ENCODE measurements at places on chromosomes 1 and 21. TPM values are rescaled to one million over a fixed set of nuclear protein-coding genes. Genes with fewer than 3 reads are reported as not detected.

DNA sequence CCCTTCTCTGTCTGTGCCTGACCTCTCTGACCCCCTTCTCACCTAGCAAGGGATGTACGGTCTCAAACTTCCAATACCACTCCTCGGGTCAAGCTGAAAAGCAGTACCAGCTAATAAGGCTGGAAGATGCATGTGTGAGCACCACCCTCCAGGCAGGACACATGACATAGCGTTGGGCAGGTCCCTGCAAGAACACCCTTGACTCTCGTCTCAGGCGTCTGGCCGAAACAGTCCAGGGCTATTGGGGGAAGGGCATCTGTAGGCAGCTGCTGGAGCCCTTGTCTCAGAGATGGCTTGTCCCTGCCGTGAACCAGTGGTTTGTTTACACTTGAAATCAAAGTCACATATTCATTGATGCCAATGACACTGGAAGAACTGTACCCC is 56.5 kb downstream of the CD46 start:
- no peaks in the 10 kb centered on the region for H3K27me3 ChIP-seq
- H3K4me1 ChIP-seq: 0 out of 2 replicates have a peak, but pooled peaks cover 3% of the 10 kb centered on the region
- H3K4me3 ChIP-seq: no peak overlapping the region
- H3K36me3 ChIP-seq: no peaks in the 10 kb centered on the region

DNA sequence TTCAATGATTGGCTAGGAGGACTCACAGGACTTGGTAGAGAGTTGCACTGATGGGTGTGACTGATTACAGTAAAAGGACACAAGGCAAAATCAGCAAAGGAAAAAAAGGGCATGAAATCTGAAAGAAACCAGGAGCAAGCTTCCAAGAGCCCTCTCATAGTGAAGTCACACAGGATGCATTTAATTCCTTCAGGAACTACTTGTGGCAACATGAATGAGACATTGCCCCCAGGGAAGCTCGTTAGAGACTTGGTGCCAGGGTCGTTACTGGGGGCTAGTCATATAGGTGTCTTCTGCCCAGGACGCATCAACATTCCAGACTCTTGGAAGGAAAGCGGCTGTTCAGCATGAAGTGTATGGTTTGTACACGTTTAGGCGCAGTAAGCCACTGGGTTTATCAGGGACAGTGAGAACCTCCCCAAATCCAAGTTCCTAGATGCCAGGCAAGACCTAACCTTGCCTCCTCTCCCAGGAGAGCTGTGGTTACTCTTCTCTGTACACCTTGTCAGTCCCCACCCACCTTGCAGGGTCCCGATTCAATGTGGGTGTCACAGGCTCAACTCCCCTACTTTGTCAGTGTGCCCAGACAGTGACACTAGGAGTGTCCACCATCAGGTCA is 26.0 kb upstream of the C2CD2 start:
- no peaks in the 10 kb centered on the region for H3K4me1 ChIP-seq
- H3K27ac ChIP-seq: no peak overlapping the region
- H3K4me3 ChIP-seq: no peak overlapping the region
- no peak for DNase-seq
- H3K27me3 ChIP-seq: no peaks in the 10 kb centered on the region
- H3K36me3 ChIP-seq: no peaks in the 10 kb centered on the region

GRCh38 chr1:70247122-70247521 is 25.9 kb downstream of the SRSF11 start:
- H3K36me3 ChIP-seq: peaks cover 90% of the 10 kb centered on the region
- no peaks in the 10 kb centered on the region for H3K27me3 ChIP-seq
- H3K4me3 ChIP-seq: no peak overlapping the region
- no peak for DNase-seq
- no peaks in the 10 kb centered on the region for H3K4me1 ChIP-seq

DNA sequence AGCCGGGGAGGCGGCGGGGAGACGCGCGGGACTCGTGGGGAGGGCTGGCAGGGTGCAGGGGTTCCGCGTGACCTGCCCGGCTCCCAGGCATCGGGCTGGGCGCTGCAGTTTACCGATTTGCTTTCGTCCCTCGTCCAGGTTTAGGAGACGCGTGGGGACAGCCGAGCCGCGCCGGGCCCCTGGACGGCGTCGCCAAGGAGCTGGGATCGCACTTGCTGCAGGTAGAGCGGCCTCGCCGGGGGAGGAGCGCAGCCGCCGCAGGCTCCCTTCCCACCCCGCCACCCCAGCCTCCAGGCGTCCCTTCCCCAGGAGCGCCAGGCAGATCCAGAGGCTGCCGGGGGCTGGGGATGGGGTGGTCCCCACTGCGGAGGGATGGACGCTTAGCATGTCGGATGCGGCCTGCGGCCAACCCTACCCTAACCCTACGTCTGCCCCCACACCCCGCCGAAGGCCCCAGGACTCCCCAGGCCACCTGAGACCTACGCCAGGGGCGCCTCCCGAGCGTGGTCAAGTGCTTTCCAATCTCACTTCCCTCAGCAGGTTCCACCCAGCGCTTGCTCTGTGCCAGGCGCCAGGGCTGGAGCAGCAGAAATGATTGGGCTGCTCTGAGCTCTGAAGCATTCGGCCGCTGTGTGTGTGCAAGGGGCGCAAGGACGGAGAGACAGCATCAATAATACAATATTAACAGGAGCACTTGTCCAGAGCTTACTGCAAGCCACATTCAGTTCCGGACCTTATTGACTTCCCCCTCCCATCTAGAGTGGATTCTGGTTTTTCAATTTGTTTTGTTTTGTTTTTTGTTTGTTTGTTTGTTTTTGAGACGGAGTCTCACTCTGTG is 10.3 kb downstream of the SIM2 start:
- H3K27me3 ChIP-seq: peaks cover 56% of the 10 kb centered on the region
- no peak for DNase-seq
- H3K4me3 ChIP-seq: peak overlapping the region; percentile 57
- peaks cover 36% of the 10 kb centered on the region for H3K4me1 ChIP-seq

- H3K4me3 ChIP-seq: no peak overlapping the region
- no peak for DNase-seq
- H3K4me1 ChIP-seq: peaks cover 16% of the 10 kb centered on the region
- no peaks in the 10 kb centered on the region for H3K36me3 ChIP-seq
- H3K27ac ChIP-seq: no peak overlapping the region
- H3K27me3 ChIP-seq: peaks cover 12% of the 10 kb centered on the region
Observed at GRCh38 chr1:18951818-18952391, 4.6 kb downstream of the IFFO2 start.

TEDDM1 gene
- not detected for total RNA-seq

HLX gene
- 0.50 TPM for total RNA-seq

DNA sequence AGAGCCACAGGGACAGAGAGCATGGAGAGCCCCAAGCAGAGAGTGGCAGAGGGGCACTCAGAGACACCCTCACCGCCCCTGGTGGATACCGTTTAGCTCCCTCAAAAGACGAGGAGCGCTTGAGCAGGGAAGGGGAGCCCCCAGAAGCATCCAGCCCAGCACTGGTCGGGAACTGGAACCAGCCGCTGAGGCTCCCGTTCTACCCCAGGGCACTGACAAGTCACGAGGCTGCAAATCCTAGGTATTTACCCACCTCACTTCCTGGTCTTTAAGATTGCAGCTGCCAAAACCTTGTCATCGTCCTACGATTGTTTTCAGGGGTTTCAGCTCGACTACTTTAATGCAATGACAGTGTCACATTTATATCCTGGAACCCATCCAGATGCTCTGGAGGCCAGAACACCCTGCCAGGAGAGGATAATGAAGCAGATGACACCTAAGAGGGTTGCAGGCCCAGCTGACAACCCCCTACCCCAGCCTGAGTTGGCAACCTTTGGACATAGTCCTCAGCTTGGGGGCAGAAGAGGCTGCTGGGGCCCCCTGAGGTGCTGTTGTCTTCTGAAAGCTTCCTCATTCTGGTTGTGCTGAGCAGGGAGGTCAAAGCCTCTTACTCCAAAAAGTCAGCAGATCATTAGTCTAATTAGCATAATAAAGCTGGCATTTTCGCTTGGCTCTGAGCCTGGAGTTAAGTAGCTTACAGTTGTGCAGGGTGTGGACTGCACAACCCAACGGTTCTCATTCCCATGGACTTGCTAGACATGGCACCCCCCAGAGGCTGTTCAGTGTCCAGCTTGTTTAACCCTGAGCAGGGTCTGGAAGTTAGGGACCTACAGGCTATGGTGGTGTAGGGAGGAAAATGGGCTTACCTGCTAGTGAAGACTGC is 20.6 kb upstream of the BACE2 start:
- peaks cover 5% of the 10 kb centered on the region for H3K4me1 ChIP-seq
- no peak for DNase-seq
- H3K36me3 ChIP-seq: no peaks in the 10 kb centered on the region
- no peak overlapping the region for H3K4me3 ChIP-seq
- H3K27ac ChIP-seq: no peak overlapping the region

- no peak overlapping the region for H3K4me3 ChIP-seq
- H3K27ac ChIP-seq: no peak overlapping the region
- H3K27me3 ChIP-seq: peaks cover 5% of the 10 kb centered on the region
- H3K4me1 ChIP-seq: peaks cover 12% of the 10 kb centered on the region
- H3K36me3 ChIP-seq: no peaks in the 10 kb centered on the region
Observed at GRCh38 chr1:18091660-18092446, 15.7 kb upstream of the IGSF21 start.

GRCh38 chr1:198268784-198269645 is 112.2 kb downstream of the NEK7 start:
- no peaks in the 10 kb centered on the region for H3K27me3 ChIP-seq
- no peaks in the 10 kb centered on the region for H3K4me1 ChIP-seq
- no peaks in the 10 kb centered on the region for H3K36me3 ChIP-seq
- no peak overlapping the region for H3K27ac ChIP-seq

DNA sequence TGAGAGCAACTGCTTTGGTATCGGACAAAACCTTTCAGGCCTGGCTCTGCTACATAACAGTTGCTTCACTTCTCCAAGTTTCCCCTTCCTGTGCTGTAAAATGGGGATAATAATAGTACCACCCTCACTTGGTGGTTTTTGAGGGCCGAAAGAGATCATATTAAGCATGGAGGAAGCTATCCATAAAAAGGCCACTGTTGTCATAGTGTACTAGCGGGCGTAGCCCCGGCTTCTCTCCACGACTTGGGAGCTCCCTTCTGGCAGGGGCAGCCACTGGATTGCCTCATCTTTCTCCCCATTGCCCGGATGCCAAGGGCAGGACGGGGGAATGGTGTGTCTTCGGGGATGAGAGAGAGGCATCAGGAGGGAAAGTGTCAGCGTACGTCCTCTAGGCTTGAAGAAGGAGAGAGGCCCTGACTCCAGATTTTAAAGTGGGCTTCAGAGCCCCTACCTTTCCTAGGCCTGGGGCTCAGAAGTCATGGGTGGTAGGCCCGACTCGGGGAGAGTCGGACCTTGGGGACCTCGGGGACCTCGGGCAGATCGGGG is 548 bp upstream of the MFSD2A start:
- H3K4me3 ChIP-seq: no peak overlapping the region
- H3K36me3 ChIP-seq: peaks cover 12% of the 10 kb centered on the region
- peaks cover 5% of the 10 kb centered on the region for H3K4me1 ChIP-seq
- DNase-seq: no peak

GRCh38 chr1:55062801-55063576 is 23.6 kb downstream of the PCSK9 start:
- H3K4me1 ChIP-seq: no peaks in the 10 kb centered on the region
- no peak overlapping the region for H3K4me3 ChIP-seq
- H3K27me3 ChIP-seq: no peaks in the 10 kb centered on the region
- DNase-seq: no peak
- H3K27ac ChIP-seq: no peak overlapping the region
- peaks cover 13% of the 10 kb centered on the region for H3K36me3 ChIP-seq

DNA sequence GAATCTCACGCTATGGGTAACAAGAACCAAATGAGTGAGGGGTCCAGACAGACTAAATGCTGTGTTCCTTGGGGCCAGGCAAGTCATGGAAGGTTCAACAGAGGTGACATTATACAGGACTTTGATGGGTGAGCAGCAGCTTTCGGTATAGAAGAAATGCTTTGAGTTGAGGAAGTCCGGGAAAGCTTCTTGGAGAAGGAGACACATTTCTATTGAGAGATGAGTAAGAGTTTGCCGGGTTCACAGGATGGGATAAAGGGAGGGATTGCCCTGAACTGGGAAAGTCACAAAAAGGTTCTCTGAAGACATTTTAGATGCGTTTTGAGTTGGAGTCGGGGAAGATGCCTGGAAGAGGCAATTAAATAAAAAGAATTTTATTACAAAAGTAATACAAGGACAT is 580 bp upstream of the AZIN2 start:
- no peaks in the 10 kb centered on the region for H3K36me3 ChIP-seq
- H3K4me3 ChIP-seq: peak overlapping the region; percentile 57
- H3K27me3 ChIP-seq: peaks cover 34% of the 10 kb centered on the region
- DNase-seq: no peak

DNA sequence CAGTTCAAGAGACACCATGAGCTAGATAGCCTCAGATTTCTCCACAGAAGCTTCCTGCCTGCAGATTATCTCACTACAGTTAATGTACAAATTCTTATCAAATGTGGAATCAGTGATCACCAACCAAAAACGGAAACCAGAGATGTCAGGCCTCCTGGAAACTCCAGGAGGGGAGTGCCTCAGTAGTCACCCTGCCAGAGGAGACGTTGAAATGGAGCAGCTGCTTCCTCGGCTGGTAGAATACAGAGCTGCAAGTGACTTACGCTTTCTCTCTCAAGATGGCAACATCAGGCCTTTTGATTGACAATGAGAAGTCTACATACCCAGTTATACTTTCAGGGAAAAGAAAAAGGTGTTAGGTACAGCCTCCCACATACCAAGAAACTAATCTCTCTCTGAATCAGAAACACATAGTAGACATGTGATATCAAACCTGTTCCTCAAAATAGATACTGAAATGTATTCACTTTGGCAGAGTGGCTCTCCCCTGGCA is 52.2 kb downstream of the ACP6 start:
- no peak for DNase-seq
- H3K4me3 ChIP-seq: no peak overlapping the region
- H3K27me3 ChIP-seq: no peaks in the 10 kb centered on the region
- H3K27ac ChIP-seq: no peak overlapping the region

RHEX gene
- not detected for total RNA-seq

- no peaks in the 10 kb centered on the region for H3K36me3 ChIP-seq
- peaks cover 4% of the 10 kb centered on the region for H3K4me1 ChIP-seq
- H3K4me3 ChIP-seq: no peak overlapping the region
- no peaks in the 10 kb centered on the region for H3K27me3 ChIP-seq
- no peak for DNase-seq
Observed at GRCh38 chr1:234525099-234525799, 46.3 kb upstream of the TARBP1 start.

DCST1 gene
- total RNA-seq: not detected

GRCh38 chr1:62988867-62989266 is 204.9 kb downstream of the ATG4C start:
- H3K27ac ChIP-seq: no peak overlapping the region
- H3K4me1 ChIP-seq: no peaks in the 10 kb centered on the region
- H3K27me3 ChIP-seq: no peaks in the 10 kb centered on the region
- no peak overlapping the region for H3K4me3 ChIP-seq
- no peak for DNase-seq

- H3K27me3 ChIP-seq: no peaks in the 10 kb centered on the region
- no peaks in the 10 kb centered on the region for H3K36me3 ChIP-seq
- no peak for DNase-seq
- H3K4me3 ChIP-seq: no peak overlapping the region
- H3K4me1 ChIP-seq: no peaks in the 10 kb centered on the region
- H3K27ac ChIP-seq: no peak overlapping the region
Observed at GRCh38 chr21:28791595-28792282, 200.9 kb downstream of the LTN1 start.

- no peak for DNase-seq
- H3K4me1 ChIP-seq: peaks cover 2% of the 10 kb centered on the region
- H3K27me3 ChIP-seq: no peaks in the 10 kb centered on the region
- no peak overlapping the region for H3K4me3 ChIP-seq
- no peak overlapping the region for H3K27ac ChIP-seq
Observed at GRCh38 chr21:44618504-44618903, 6.6 kb downstream of the KRTAP10-8 start.

- H3K27me3 ChIP-seq: no peaks in the 10 kb centered on the region
- H3K4me3 ChIP-seq: no peak overlapping the region
- H3K36me3 ChIP-seq: no peaks in the 10 kb centered on the region
- no peak for DNase-seq
Observed at GRCh38 chr1:208225954-208226937, 17.9 kb downstream of the PLXNA2 start.

GRCh38 chr1:151839457-151840403 is at the start of gene C2CD4D:
TSS of gene C2CD4D (minus strand) at chr1:151839820. CDS start at chr1:151838989, 831 bp downstream.
- peak within 1 kb of the TSS; percentile 85 for H3K27ac ChIP-seq
- H3K36me3 ChIP-seq: no peaks in the 10 kb centered on the region
- peaks cover 9% of the 10 kb centered on the region for H3K4me1 ChIP-seq
